ENCODE measurements at places on chromosomes 1 and 21.
A peak's percentile ranks its signal among the peaks of the same experiment; 100 is the strongest.

DNA sequence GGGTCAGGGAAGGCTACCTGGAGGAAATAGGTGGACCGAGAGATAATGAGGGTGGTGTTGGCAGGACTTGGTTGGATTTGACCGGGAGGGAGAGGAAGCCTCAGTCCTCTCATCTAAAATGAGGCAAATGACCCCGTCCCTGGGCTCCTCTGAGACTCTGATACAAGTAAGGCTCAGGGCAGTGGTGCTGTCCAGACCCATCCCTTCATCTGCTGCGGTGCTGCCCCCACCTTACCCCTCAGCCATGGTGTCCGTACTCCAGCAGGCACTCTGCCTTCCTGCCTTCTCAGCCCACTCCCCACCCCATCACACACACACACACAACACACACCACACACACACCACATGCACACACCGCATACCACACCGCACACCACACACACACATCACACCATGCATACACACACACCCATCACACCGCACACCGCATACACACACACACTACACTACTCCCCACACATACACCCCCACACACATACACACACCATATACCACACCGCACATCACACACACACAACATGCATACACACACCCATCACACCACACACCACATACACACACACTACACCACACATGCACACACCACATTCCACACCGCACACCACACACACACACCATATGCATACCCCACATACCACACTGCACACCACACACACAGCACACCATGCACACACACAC, 29.4 kb upstream of the SLC26A9 start:
- DNase-seq: peak; percentile 13

- DNase-seq: no peak
These were observed 243.7 kb downstream of the TBX15 start for GRCh38 chr1:118744420-118744819.

GRCh38 chr1:78836726-78837125, 169.8 kb downstream of the ADGRL4 start:
- no peak for DNase-seq

- DNase-seq: peak; percentile 84
These were observed 21.0 kb downstream of the H3-3A start for GRCh38 chr1:226083302-226084101.

DNA sequence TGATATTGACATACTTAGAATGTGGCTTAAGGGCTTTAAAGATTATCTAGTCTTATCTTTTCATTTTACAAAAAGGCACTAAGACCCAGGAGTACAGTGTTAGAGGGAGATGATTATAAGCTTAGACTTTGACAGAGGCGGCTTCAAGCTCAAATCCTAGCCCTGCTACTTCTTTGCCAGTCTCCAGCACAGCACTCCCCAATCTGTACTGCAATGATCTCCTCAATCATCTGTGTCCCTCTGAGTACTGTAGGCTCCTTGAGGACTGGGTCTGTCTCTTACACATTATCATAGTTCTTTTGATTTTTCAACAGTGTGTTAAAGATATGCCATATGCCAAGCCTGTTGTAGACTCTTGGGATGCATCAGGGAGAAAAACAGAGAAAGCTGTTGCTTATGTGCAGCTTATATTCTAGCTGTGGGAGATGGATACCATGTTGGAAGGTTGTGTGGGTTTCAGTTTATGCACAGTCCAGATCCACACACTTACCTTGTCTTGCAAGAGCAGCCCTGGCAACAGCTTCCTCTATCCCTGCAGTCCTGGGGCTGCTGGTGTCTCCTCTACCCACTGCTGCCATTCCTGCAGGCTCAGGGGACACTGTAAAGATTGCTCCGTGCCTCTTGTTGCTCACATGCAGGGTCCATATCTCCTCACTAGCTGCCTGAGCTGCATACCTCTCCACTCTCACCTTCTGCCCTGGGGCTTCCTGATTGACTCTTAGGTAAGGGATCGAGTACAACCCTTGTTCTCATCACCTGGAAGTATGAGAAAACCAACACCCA, 103.9 kb upstream of the TSPAN2 start:
- DNase-seq: no peak

- no peak for DNase-seq
These were observed 60.4 kb downstream of the VANGL2 start for GRCh38 chr1:160460683-160461287.

DNA sequence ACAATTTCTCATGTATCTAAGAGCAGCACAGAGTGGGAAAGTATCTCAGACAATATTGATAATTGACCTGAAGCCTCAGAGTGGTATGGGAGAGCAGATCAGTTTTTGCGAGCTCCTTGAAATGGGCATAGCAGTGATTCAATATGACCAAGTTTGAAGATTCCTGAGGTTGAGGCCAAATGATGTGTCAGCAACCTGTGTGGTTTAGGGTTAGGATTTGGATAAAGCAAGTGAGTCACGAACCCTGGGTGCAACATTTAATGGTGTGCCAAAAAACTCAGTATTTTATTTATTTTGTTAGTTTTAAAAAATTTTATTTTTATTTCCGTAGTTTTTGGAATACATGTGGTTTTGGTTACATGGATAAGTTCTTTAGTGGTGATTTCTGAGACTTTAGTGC, 92.5 kb upstream of the C21orf91 start:
- DNase-seq: no peak

DNA sequence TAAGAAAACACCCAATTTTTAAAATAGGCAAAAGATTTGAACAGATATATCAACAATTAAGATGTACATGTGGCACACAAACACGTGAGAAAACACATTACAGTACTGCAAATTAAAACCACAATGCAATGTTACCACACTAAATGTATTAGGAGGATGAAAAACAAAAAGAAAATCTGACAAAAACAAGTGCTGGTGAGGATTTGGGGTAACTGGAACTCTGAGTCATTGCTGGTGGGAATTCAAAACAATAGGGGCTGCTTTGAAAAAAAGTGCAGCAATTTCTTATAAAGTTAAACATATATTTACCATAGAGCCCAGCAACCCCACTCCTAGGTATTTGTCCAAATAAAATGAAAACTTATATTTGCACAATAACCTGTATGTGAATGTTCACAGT, 614.1 kb downstream of the SMYD3 start:
- no peak for DNase-seq

- no peak for DNase-seq
These were observed 27.2 kb upstream of the EPS8L3 start for GRCh38 chr1:109790735-109791494.

DNA sequence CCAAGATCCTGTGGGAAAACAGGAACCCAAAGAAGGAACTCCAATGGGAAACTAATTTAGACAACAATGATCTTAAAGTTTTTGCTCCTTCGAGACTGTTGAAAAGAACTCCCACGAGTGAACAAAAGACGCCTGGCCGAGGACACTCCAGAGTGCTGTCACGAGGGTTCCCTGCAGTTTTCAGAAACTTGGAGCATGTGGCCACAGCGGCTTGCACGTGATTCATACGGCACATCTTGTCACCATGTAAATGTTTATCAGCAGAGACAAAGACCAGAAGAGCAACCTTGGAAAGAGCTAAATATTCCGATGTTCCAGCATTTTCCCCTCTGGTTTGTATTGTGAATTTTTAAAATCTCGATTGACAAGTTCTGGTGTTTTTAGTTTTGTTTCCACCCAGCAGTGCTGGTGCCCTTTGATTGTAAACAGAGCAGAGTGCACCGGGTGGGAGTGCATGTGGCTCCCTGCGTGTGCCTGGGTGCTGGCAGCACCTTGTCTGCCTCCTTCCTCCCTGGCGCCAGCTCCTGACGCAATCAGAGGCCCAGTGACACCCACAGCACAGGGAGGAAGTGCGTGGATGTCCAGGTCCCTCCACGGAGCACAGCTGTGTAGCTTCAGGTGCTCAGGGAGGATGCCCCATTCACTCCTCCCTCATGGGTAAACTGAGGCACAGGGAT, 23.0 kb downstream of the LRRC3 start:
- DNase-seq: no peak

GRCh38 chr1:14435368-14436023, 163.0 kb upstream of the KAZN start:
- DNase-seq: no peak

DNA sequence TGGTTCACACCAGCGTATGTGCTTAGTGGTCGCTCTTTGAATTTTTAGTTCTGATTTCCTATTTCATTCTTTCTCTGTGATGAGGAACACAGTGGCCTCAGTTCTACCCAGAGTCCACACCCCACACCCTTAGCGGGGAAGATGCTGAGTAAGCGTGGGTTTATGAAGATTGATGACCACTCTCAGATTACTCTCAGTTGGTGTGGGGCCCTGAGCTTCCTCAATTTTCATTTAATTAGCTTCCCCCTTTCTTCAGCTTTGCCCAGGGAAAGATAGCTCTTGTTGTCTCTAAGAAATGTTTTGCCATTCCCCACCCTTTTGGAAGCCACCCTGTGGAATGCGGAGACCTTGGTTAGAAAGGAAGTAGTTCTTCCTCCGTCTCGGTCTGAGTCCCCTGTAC, 299.9 kb upstream of the PROX1 start:
- no peak for DNase-seq

- no peak for DNase-seq
These were observed 9.1 kb upstream of the SLC19A1 start for GRCh38 chr21:45551316-45551715.

DNA sequence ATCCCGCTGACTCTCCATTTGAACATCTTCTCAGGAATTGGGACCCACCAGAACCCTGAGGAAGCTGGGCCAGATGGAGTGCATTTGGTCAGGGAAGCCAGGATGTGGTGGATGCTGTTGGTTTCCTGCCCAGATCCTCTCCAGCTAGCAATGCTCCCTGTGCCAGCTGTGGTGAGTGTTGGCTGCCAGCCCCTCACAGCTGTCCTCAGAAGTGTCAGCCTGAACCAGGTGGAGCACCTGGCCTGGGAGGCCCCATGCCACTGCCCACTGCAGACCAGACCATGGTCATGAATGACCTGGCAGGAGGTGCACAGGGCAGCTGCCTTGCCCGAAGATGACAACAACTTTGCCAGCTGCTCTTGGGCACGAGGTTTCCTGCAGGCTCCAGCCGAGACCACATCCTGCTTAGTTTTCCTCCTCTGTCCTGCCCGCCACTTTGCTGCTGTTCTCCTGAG, 54.4 kb downstream of the PRSS38 start:
- no peak for DNase-seq

DNA sequence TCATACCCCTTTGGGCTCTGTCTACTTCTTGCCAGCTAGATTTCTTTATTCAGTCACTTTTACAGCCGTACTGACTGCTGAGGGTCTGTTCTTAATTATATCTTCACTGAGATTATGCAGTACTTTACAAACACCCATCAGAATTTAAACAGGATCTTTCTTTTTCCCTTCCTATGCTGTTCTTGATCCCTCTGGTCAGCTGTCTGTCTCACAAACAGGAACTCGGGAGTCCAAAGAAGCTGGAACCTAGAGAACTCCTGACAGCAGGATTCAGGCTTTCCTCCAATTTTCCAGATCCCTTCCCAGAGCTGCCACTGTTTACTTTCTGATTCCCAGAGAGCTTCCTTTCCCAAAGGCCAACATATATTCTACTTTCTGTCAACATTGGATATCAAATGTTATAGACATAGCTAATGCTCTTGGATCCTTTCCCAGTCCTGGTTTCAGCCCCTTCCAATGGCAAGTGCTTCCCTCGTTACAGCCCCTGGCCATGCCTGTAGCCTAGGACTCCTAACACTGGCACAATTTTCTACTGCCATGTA, 59.5 kb downstream of the ATP2B4 start:
- DNase-seq: no peak

GRCh38 chr21:14923468-14923867, 141.3 kb downstream of the NRIP1 start:
- no peak for DNase-seq

- no peak for DNase-seq
These were observed 260.8 kb downstream of the GPATCH2 start for GRCh38 chr1:217369996-217370551.

DNA sequence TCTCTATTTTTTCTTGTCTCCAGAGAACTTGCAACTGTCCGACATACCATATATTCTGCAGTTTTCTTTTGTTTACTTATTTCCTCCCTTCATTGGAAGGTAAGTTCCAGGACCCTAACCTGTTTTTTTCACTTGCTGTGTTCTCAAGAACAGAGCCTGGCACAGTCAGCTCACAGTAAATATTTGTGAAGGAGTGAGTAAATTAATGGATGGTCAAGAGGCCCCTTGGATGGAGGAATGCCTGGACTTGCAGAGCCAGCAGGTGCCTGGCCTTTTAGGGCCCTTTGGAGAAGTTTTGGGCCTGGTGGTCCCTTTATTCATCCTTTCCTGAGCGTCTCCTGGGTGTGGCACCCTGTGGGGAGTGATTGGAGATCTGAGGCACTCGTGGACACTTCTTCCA, 182.1 kb upstream of the POU3F1 start:
- DNase-seq: no peak

DNA sequence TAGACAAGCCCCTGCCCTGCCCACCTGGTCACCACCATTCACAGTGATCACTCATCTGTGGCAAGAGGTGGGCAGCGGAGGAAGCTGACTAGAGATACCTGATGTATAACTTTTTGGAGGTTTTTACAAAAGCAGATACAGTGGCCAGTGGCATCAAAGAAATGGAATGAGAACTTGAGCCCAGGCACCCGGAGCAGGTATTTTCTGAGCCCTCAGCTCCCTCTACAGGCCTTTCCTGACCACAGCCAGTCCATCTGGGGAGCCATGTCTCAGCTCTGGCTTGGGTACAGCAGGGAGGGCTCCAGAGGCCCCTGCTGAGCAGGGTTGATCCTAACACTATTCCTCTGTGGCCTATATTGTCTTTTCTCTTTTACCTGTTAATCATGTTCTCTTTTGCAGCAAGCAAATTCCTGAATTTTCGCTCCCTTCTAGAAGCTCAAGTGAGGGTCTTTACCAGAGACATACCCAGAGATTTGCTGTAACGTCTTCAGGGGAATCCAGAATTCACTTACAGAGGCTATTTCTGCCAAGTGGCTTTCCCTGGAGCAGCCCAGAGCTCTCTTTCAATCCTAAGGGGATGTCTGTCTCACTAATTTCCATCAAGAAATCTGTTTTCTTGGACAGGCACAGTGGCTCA, 27.3 kb downstream of the GPR157 start:
- DNase-seq: no peak

- DNase-seq: no peak
These were observed 128.1 kb downstream of the MRPS6 start for GRCh38 chr21:34201481-34201858.

DNA sequence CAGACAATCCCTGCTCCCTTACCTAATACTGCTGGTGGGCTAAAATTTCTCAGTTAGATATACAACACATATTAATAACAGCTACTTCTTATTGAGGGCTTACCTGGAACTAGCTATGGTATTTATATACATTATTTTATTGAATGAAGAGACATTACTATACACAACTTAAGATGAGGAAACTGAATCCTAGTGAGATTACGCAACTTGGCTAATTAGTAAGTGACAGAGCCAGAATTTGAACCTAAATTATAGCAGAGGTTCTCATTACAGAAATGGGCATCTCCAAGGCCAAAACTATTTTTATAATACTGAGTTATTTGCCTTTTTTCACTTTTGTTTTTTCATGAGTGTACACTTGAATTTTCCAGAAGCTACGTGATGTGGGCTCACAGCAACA, 44.5 kb upstream of the SMYD2 start:
- DNase-seq: no peak

GRCh38 chr1:151577173-151577572, 34.7 kb upstream of the SNX27 start:
- DNase-seq: no peak
